Suppressor macrophage treated with lipopolysaccharide for 1 hour (primary cell): ENCODE measurements at places on chromosomes 11 and 22.

DNA sequence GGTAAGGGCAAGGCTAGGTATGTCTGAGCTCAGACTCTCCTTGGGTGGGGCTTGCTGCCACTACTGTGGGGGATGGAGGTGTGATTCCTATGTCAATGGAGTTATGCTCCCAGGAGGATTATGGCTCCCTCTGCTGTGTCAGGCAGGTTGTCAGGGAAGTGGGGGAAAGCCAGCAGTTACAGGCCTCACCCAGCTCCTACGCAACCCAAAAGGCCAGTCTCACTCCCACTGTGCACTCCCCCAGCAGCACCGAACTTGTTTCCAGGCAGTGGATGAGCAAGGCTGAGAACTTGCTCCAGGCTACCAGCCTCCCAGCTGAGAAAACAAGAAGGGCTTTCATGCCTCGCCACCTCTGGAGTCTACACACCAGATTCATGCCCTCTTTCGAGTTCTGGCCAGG lies 18.2 kb downstream of the C11orf91 start:
- no peak for DNase-seq

DNA sequence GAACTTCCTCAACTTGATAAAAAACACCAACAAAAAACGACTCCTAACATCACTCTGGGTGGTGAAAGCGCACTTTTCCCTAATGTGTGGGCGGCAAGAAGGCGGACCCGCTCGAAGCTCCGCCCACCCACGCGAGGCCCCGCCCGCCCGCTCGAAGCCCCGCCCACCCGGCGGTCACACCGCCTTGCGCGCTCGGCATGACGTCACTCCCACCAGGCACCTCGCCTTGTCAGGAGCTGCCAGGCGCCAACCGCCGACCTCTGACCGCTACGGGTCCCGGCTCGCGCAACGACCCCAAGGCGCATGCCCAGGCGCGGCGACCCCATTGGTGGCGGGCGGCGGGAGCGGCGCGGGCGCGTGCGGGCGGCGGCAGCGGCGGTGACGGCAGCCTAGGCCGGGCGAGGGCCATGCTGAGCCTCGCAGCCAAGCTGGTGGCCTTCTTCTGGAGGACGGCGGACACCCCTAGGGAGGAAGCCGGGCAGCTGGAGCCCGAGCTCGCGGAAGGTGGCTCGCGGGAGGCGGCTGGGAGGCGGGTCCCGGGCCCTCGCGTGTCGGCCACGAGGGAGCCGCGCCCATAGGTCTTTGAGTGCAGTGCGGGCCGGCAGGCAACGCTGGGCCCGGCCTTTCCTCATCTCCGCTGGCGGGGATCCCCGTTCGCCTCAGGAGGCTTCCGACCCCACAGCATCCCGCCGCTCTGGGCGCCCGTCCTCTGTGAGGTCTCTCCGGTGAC lies at the start of gene MOV10L1:
MOV10L1 (plus strand) TSS at position 325 of the 730 bp plus-strand sequence; CDS start at position 408, 83 bp downstream.
- DNase-seq, result peak; percentile 73

GRCh38 chr11:57480409-57481137 lies 20.2 kb downstream of the RTN4RL2 start:
- peak; percentile 77 for DNase-seq

GRCh38 chr11:10418259-10418949 lies 36.7 kb upstream of the AMPD3 start:
- DNase-seq, result peak; percentile 42

DNA sequence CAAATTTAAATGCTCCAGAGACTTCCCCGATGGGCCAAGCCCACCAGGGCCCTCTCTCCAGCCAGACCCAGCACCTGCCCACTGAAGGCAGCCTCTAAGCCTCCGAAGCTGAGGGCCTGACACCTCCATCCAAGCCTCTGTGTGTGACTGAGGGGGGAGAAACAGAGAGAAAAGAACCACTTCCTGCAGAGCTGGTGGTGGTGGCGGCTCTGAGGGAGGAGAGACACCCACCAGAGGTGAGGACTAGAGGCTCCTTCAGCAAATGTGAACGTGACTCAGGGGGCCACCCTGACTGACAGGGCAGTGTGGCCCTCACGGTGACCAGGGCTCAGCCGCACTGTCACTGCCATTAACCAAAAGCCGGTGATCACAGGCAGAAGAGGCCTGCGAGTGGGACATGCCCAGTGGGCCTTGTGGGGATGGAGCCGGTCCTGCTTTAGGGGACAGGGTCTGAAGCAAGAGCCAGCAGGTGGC lies 31.0 kb upstream of the CD5 start:
- DNase-seq, result no peak
